ENCODE measurements at places on chromosomes 6 and 20.

DNA sequence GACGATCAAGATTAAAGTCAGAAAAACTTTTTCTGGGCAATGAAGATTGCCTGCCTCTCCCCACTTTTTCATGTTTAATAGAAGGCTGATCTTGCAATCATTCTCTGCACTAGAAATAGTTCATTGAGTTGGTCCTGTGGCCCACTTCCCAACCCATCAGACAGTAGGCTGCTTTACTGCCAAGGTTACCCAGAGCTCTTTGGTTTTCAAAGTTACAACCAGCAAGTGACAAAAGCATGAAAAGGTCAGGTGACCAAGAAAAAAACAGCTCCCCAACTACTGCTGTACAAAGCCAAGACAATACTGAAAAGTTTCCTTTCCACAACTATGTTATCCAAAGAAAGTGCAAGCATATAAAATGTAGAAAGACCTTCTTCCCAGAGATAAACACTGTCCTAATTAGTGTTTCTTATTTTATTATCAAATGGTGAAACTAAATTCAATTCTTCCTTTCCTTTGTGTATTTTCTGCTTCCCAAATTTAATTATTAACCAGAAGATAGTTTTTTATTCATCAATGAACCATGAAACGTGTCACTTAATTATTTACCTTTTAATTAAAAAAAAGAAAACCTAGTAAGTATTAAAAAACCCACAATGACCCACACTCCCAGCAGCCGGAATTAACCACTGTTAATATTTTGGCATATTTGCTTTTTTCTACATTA is 16.6 kb downstream of the DNAAF9 start:
- no peak for DNase-seq

GRCh38 chr6:135044639-135045038 is 10.0 kb downstream of the HBS1L start:
- no peak for DNase-seq

DNA sequence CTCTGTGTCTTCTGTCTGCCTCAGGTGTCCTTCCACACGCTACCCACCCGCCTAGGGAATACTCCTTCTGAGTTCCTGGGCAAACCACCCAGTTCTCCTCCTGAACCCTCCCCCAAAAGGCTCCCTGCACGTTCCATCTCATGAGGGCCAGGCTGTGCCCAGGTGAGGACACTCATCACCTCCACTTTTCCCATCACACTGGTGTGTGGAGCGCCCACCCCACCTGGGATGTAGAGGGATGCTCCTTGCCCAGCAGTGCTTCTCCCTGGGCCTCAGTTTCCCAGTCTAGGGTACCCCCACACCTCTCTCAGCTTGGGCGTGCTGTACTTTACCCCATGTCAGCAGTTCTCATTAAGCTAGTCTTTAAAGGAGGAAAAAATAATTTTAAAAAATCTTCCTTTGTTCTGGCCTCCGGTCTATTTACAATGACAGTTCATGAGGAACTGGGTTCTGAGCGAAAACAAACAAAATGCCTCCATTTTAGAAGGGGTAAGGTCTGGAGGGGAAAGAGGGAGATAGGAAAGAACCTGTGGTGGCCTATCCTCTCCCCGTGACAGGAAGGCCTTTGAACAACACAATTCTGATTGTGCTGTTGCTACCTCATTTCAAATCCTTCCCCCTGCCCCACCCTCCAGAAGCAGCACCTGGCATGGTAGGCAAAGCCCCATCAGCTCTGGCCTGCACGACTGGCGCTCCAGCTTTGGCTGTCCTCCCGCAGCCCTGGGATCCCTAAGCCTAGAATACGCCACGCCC is 1.7 kb upstream of the C20orf203 start:
- no peak for DNase-seq

DNA sequence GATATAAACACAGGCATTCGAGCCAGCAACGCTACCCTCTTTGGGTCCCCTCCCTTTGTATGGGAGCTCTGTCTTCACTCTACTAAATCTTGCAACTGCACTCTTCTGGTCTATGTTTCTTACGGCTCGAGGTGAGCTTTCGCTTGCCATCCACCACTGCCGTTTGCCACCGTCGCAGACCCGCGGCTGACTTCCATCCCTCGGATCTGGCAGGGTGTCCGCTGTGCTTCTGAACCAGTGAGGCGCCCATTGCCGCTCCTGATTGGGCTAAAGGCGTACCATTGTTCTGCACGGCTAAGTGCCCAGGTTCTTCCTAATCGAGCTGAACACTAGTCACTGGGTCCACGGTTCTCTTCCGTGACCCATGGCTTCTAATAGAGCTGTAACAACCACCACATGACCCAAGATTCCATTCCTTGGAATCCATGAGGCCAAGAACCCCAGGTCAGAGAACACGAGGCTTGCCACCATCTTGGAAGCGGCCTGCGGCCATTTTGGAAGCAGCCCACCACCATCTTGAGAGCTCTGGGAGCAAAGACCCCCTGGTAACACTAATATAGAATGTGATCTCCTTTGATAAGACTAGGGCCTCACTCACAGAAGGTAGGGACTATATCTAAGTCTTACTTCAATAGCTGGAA is 973 bp downstream of the UBD start:
- no peak for DNase-seq

- DNase-seq, result no peak
These were observed 194.4 kb upstream of the CST7 start for GRCh38 chr20:24754691-24755090.

- DNase-seq, result no peak
These were observed 22.7 kb downstream of the MCM8 start for GRCh38 chr20:5973172-5973571.

- DNase-seq, result no peak
These were observed 215.8 kb downstream of the UTRN start for GRCh38 chr6:144500892-144501291.

GRCh38 chr6:259316-259715 is 33.0 kb upstream of the DUSP22 start:
- DNase-seq, result no peak

DNA sequence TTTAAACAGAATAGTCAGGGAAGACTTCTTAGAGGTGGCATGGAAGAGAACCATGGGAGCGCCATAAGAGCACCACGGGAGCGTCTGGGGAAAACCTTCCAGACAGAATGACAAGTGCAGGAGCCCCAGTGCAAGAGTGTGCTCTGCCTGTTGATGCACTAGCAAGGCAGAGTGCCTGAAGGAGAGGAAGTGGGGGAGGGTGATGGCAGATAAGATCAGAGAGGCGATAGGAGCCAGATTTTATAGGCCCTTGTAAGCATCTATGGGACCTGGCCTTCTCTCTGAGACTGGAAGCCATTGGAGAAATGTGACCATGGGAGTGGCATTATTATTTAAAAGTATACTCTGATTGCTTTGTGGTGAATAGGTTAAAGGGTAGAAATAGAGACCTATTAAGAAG is 13.1 kb downstream of the FUCA2 start:
- no peak for DNase-seq

GRCh38 chr6:75997696-75998095 is 74.8 kb downstream of the IMPG1 start:
- DNase-seq, result no peak

GRCh38 chr6:6729971-6730370 is 141.5 kb downstream of the LY86 start:
- no peak for DNase-seq

GRCh38 chr20:17614176-17614811 is 44.4 kb downstream of the DSTN start:
- no peak for DNase-seq

DNA sequence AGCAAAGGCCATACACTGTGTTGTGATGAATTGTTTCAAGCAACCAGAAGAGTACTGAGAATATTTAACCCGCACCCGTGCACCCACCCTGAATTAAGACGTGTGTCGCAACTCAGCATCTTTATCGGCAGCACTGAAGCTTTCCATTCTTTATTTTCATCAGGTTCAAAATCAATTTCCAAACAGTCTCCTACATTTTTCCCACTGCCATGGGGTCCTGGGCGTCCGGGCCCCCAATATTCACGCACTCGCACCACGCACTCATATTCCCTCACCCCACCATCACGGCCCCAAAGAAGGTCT is 1.8 kb downstream of the LTB start:
- no peak for DNase-seq

- no peak for DNase-seq
These were observed 614.2 kb downstream of the TENT5A start for GRCh38 chr6:81138236-81138635.

DNA sequence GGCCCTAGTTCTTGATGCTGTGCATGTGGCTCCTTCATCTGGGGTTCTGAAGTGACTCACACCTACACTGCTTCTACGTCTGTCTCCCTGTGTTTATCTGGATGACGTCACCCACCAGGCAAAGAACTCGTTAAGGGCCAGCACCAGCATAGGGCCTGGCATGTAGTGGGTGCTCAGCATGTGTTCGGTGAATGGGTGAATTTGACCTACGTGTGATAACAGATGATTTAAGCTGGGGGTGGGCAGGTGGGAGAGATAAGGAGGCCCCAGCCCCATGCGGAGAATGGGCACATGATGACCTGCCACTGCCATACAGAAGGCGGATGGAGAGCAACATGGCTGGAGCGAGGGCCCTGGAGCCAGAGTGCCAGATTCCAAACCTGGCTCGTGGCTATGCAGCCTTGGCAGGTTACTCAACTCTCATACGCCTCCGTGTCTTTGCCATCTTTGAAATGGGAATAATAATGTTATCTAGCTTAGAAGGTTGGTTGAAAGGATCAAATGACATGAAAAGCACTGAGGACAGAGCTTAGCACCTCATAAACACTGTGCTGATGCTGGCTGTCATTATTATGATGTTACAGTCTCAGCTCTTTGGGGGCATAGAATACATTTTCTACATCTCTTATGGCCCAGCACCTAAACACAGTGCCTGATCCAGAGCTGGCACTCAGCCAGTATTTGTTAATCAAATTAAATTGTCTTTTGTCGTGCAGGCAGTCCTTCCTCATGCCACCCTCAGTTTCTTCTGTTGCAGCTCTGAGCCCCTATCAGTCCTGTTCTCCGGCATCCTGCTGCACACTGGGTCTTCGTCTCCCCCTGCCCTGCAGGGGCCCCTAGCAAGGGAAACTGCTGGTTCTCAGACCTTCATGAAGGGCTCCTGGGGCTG is 39.6 kb downstream of the VEGFA start:
- DNase-seq, result no peak

DNA sequence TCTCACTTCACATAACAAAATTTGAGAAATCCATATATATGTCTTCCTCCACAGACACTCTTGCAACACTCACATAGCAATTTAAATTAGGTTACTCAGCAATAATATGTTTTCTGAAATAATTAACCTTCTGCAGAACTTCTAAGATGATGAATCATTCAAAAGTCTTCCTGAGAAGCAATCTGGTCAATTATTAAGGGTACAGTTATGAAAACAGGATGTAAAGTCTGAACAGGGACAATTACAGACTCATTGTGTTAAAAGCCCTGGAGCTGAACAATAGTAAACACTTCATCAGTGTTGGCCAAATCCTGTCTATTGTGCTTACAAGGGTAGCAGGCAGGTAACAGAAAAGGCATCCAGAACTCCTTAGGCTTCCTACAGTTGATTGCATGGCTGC is 75.4 kb downstream of the FILIP1 start:
- no peak for DNase-seq

DNA sequence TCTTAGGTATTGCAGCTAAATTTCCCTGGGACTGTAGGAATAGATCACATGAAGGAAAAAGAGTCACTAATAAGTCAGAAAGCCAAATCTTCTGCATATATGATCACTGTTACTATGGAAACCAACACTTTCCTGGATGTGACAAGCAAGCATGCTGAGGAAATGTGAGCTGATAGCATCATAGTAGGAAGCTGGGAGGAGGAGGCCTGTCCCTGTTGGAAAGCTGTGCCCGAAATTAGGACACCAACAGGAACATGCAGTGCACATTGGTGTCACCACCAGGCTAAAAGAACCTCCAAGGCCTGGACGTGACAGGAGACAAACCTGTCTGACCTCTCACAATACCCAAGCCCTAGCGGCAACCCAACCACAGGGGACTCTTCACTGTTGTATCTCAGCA is 181.9 kb upstream of the PCSK2 start:
- DNase-seq, result no peak

DNA sequence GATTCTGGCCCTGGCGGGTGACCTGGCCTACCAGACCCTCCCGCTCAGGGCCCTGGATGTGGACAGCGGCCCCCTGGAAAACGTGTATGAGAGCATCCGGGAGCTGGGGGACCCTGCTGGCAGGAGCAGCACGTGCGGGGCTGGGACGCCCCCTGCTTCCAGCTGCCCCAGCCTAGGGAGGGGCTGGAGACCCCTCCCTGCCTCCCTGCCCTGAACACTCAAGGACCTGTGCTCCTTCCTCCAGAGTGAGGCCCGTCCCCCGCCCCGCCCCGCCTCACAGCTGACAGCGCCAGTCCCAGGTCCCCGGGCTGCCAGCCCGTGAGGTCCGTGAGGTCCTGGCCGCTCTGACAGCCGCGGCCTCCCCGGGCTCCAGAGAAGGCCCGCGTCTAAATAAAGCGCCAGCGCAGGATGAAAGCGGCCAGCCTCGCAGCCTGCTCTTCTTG is 868 bp upstream of the SLC2A4RG start:
- DNase-seq, result peak; percentile 60

All from endothelial cell (in vitro differentiated cells).